NCI-H1417 treated with DMSO at 0.1 percent for 48 hours (cell line): ENCODE measurements at places on chromosomes 2 and 18.

GRCh38 chr2:223475901-223476300, 126.3 kb downstream of the SCG2 start:
- DNase-seq, result no peak

DNA sequence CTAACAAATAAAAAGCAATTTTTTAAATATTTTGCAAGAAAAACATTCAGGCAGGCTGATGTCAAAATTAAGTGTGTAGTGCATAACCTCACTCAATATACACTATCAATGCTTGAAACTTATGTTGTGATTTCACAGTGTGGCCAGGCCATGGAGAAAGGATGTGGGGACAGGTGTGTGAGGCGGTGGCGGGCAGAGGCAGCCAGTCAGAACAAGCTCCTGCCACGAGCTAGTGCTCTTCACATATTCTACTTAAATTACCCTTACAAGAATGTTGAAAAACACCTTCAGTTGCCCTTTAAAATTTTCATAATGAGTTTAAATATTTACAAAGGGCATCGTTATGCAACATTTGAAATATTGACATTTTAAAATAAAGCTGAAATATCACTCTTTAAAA, 43.2 kb downstream of the CYB5A start:
- no peak for DNase-seq

- no peak for DNase-seq
Measured at GRCh38 chr2:217954971-217955740, 47.6 kb downstream of the TNS1 start.

DNA sequence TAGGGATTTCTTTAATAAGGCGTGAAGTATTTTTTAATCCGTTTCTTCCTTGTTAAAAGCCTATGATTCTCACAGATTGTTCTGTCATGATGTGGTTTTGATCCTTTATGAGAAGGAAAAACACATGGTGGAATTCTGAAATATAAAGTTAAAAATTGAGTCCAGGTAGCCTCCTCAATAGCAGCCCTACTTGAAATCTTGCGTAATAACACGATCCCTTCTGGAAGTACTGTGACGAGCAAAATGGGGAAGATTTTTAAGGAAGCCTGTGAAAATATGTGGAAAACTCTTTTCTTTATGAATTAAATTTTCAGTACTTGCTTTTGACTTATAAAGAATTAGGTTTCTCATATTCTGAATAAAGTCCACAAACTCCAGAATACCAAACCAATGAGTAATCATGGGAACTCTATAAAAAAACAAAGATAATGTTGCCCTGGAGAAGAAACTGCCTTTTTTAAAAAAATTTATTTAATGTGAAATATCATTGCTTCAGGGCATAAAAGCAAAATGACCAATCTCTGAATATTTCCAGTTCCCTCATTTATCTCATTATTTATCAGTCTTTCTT, 476.4 kb upstream of the ZEB2 start:
- DNase-seq, result no peak
